ENCODE measurements at places on chromosomes 2 and 18.

DNA sequence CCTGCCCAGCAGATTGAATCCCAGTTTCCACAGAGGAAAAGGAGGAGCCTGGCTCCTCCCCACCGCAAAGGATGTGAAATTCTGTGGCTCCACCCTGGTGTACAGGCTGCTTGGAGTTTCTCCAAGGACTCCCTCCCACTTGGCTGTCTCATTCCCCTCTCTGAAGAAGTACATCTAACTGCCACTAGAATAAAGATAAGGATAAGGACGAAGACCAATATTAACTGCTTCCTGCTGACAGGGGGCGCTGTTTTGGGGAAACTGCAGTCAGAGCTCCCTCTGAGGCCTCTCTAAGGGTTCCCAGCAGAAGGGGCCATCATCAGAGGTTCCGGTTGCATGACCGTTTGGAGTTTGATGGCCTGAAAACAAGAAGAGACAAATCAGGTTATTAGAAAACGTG, 790.9 kb downstream of the CPS1 start:
- DNase-seq, result no peak

DNA sequence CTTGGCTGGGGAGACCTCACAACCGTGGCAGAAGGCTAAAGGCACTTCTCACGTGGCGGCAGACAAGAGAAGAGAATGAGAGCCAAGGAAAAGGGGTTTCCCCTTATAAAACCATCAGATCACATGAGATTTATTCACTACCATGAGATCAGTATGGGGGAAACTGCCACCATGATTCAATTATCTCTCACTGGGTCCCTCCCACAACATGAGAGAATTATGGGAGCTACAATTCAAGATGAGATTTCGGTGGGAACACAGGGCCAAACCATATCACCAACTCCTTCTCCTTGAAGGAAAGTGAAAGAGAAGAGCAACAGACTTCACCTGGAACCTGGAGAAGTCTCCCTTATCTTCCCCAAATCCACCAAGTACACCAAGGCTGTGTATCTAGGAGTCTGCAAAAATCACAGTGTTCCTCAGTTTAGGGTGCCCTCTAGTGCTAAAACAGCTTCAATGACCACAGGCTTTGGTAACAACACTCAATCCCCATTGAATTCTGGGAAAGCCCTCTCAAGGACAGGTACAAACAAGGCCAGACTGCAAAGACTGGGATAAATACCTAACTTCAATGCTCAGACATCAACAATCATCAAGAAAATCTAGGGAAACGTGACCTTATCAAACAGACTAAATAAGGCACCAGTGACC, 148.8 kb upstream of the SRD5A2 start:
- no peak for DNase-seq

DNA sequence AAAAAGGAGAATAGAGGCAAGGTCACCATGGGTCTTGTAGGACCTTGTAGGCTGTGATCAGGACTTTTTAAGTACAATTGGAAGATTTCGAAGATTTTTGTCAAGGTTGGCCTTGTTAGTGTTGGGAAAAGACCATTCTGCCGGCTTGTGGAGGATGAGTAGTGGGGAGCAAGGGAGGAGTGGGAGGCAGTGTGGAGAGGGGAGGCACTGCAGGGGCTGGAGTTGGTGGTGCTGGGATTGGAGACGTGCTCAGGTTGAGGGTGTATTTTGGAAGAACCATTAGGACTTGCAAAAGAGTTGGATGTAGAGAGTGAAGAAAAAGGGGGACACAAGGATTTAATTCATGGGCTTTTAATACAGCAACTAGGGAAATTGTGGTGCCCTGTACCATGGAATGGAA, 397.1 kb downstream of the TSN start:
- no peak for DNase-seq

- DNase-seq, result no peak
Measured at GRCh38 chr2:187148059-187148714, 299.2 kb upstream of the ZSWIM2 start.

- no peak for DNase-seq
Measured at GRCh38 chr2:42971947-42972736, 179.8 kb upstream of the HAAO start.
